CD4-positive, alpha-beta T cell treated with Interleukin-17A for 1 hour (primary cell): ENCODE measurements at places on chromosomes 11 and 22.

DNA sequence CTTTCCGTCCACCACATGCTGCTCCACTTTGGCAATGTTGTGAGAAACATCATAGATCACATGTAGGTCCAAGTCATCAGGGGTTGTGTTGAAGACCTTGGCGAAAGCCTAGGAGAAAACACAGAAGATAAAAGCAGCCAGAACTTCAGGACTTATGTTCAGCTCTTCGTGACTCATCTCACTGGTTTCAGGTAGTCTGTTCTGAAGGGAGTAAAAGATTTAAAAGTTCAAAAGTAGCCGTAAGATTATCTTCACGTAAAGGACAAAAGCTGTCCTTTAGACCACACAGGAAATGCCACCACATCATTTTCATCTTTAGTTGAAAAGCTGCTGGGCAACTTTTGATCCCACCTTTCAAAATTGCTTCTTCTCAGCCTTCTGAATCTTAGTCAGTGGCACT lies 16.9 kb downstream of the RTCB start:
- DNase-seq = no peak

GRCh38 chr11:128804481-128804880 lies 62.6 kb downstream of the KCNJ1 start:
- no peak for DNase-seq

DNA sequence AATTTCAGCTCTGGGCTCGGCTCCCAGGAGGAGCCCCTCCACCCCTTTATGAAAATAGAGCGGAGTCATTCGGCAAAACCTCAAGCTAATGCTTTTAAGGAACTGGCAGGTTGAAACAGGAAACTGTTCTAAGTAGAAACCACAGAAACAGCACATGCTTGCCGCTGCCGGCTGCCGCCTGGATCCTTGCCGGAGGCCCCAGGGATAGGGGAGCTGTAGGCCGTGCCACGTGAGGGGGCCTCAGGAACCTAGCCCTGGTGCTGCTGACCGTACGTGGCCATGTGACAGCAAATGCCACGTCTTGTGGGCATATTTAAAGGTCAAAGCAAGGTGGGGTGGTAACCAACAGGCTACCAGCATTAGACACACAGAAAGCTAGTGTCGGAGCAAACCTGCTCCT lies 77.9 kb upstream of the TIMP3 start:
- peak; percentile 49 for DNase-seq

DNA sequence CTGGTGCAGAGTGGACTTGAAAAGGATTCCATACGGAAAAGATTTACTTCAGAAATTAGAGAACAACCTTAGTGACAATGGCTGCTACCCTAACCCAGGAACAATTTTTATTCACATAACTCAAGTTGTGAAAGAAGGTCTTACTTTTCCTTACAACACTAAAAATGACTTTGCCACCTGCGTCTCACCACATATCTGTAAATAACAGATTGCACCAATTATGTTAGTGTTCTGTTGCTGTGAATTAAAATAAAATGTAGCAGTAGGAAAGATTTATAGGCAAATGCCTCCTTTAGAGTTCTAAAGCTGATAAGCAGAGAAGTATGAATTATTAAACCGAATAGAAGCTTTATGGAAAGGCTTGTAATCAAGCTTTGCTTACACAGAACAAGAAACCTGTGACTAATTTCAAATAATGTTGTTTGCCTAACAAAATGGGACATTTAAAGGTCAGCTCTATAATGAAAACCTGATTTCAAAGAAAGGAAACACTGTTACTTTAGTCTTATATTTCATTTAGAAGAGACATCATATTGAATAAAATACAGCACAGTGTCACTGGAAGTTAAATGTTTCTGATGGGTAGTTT lies 2237.8 kb downstream of the LRRC4C start:
- DNase-seq = no peak

DNA sequence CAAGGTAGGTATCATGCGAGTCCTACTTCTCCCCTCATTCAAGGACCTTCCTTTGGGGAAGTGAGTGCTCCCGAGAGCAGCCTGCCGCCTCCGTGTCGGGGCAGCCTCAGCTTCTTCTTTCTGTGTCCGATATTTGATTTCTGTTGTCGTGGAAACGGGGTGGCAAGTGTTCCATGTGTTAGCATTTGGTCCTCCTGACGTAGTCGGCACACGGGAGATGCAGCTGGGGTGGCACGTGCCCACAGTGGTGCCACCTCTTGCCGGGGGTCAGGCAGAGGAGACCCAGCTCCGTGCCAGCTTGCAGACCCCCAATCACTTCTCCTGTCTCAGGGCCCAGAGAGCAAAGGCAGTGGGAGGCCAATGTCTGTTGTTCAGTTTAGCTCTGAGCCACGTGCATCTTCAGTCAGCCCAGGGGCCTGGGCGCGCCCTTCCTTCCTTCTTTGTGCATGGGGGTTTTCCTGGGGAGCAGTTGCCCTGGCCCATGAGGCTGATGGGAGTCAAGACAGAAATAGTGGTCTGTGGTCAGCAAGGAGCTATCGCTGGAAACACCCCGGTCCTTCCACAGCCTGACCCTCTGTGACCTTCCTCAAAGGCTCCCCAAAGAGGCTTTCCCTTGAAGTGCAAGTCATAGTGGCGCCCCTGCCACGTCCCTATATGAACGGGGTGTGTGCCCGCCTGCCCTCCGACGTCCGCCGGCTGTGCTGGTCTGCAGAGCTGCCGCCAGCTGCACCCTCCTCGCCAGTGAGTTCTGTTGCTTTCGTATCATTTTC lies 44.5 kb downstream of the PARVB start:
- DNase-seq = peak; percentile 48

DNA sequence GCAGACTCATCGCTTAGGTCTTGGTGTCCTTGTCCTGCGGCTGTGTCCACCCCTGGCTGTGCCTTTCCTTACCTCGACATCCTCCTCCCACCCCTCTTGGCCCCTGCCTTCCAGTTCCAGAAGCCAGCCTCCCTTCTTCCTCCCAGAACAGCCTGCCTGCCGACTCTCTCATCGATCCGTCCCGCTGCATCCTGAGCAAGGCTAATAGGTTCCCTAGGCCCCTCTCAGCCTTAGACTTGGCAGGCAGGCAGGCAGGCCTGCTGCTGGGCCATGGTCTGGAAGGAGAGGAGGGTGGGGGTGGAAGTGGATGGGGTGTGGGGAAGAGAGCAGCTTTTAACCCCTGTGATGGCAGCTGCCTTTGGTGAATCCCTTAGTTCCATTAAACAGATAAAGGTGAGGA lies 196.7 kb upstream of the TBCEL start:
- no peak for DNase-seq

DNA sequence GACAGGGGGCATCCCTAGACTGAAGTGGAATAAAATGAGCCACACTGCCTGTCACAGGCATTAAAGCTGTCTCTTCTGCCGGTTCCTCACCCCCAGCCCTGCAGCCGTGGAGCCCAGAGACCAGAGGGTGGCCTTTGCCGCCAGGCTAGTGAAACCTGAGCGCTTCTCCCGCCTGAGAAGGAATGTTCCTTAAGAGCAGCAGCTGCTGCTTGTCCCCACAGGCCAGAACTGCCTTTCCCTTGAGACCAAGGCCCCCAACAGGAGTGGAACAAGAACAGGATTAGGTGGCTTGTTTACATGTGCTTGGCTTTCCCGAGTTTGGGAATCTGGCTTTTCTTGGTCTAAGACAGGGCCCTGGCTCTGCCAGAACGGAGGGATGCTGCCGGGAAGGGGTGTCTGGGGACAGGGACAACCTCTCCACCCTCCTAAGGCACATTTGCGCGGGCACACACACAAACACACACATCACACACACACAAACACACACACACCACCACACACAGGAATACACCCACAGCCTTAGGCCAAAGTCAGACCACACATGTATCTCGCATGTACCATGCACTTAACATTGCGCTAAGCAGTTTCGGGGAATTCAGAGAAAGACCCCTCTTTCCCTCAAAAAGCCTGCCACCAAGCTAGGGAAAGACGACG lies 91.8 kb downstream of the FEZ1 start:
- DNase-seq = no peak

DNA sequence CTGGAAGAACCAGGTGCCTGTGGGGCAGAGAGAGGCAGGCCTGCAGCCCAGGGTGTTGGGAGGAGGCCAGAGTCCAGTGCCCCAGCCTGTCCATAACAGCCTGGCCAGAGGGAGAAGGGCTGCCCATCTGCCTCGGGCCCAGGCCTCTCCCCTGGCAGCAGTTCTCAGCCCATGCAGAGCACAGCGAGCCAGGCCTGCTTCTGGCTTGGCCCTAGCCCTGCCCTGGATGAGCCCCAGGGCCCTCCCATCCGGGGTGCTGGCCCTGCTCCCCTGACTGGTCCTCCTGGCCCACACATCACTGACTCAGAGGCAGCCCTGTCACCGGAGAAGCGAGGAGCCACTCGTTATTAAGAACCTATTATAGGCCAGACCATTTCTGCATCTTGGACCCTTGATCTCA lies 19.7 kb upstream of the MYRF start:
- DNase-seq = no peak

- DNase-seq = peak; percentile 13
Observed at GRCh38 chr11:65403607-65404121, 17.2 kb downstream of the FRMD8 start.

- no peak for DNase-seq
Observed at GRCh38 chr11:14315130-14315529, 43.9 kb downstream of the RRAS2 start.

- no peak for DNase-seq
Observed at GRCh38 chr11:80929031-80929805, 1488.4 kb upstream of the TENM4 start.
